ENCODE measurements at places on chromosomes 1 and 21. TPM values are rescaled to one million over a fixed set of nuclear protein-coding genes. Genes with fewer than 3 reads are reported as not detected.

The SNRNP40 gene
- 81.1 TPM for total RNA-seq

DNA sequence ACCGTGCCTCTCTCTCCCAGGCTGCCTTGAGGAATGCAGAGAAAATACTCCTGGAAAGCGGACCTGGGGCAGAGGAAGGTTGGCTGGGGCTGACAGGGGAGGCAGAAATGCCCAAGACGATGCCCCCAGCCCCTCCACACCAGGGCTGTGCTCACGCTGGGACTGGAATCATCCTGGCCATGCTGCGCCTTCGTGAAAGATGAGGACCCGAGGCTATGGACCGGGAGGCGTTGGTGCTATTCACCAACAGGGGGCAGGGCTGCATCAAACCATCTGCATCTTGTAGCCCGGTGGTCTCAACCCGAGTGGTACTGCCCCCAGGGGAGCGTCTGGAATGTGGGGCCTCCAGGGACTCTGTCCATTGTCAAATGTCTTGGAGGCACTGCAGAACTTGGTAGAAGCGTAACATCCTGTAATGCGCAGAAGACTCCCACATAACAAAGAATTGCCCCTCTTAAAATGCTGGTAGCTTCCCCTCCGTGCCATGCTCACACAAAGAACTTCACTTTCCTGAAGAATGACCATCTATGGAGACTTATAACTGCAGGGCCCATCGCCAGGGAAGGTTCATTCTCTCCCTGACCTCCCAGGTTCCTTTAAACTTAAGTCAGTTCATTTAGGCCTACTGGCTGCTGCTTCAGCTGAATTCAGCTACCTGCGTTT is 251.2 kb downstream of the RRAGC start:
- no peak overlapping the region for H3K4me3 ChIP-seq
- H3K4me1 ChIP-seq: no peaks in the 10 kb centered on the region
- no peaks in the 10 kb centered on the region for H3K36me3 ChIP-seq

The LRRC8C gene
- total RNA-seq: 25.4 TPM

- no peaks in the 10 kb centered on the region for H3K4me1 ChIP-seq
- no peaks in the 10 kb centered on the region for H3K36me3 ChIP-seq
- peaks cover 14% of the 10 kb centered on the region for H3K27me3 ChIP-seq
- peak overlapping the region; percentile 60 for H3K4me3 ChIP-seq
Observed at GRCh38 chr1:21397813-21398188, 42.1 kb upstream of the NBPF3 start.

DNA sequence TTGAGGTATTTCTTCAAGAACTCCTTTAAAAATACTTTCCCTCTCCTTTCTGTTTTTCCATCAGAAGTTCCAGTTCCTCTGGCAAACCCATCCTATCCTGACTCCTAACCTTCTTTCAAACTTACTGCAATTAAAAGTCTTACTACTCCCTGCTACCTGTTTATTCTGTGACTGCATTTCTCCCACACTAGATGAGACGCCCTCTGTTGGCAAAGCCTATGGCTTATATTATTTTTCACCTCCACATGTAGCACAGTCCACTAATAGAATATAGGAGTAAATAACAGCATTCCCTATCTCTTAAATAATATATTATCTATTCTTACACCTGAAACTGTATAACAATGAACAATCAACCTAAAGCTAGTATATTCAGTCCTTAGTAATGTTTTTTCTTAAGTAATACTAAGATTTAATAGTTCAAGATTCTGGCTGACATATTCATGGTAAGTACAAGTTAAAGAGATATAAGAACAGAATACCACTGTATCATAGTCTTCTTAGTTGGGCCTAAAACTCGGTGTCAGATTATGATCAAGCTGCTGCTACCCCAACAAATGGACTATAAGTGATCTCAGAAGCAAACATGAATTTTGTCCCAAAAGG is 54.8 kb downstream of the RAB3GAP2 start:
- H3K4me3 ChIP-seq: no peak overlapping the region
- H3K4me1 ChIP-seq: peaks cover 11% of the 10 kb centered on the region
- no peak overlapping the region for H3K27ac ChIP-seq
- H3K36me3 ChIP-seq: no peaks in the 10 kb centered on the region
- DNase-seq: no peak

The FCAMR gene
- not detected for total RNA-seq

DNA sequence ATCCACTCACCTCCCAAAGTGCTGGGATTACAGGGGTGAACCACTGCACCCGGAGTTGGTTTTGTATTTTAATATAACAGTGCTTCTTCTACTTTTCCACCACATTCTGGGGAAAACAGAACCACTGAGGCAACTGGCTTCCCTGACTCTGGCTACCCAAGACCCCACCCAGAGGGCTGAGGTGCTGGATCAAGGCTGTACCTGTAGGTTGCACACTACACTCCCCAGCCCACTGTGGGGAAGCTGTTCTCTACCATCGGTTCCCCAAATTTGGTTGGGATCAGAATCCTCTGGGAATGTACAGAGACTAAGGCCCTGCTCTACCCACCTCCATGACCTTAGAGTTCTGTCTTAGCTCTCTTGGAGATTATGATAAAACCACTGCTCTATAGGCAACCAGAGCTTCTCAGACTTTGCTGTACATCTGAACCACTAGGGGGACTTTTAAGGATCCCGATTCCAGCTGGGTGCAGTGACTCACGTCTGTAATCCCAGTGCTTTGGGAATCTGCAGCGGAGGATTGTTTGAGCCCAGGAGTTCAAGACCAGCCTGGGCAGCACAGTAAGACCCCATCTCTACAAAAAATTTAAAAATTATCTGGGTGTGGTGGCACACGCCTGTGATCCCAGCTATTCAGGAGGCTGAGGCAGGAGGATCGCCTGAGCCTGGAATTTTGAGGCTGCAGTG is 51.6 kb downstream of the GNG4 start:
- H3K27me3 ChIP-seq: no peaks in the 10 kb centered on the region
- no peak overlapping the region for H3K27ac ChIP-seq
- no peaks in the 10 kb centered on the region for H3K36me3 ChIP-seq

DNA sequence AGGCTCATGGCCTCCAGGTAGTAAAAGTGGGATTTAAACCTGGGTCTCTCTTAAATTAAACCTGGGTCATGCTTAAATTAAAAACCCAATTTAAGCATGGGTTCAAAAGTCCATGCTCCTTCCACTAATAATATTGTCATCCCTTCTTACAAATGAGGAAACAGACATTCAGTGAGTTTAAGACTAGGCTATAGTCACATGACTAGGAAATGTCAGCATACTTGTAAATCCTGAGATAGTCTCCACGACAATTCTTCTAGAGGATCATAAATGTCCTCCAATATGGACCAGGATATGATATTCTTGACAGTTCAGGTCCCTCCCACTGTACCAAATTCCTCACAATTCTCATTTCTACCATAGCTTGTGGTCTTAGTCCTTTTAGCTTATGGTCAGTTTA is 10.5 kb upstream of the IGFN1 start:
- H3K4me1 ChIP-seq: no peaks in the 10 kb centered on the region
- H3K36me3 ChIP-seq: no peaks in the 10 kb centered on the region
- H3K4me3 ChIP-seq: no peak overlapping the region
- no peak for DNase-seq

- H3K4me3 ChIP-seq: peak overlapping the region; percentile 35
- no peaks in the 10 kb centered on the region for H3K36me3 ChIP-seq
- DNase-seq: no peak
- peak overlapping the region; percentile 91 for H3K27ac ChIP-seq
Observed at GRCh38 chr1:185663332-185663731, 70.9 kb upstream of the HMCN1 start.

DNA sequence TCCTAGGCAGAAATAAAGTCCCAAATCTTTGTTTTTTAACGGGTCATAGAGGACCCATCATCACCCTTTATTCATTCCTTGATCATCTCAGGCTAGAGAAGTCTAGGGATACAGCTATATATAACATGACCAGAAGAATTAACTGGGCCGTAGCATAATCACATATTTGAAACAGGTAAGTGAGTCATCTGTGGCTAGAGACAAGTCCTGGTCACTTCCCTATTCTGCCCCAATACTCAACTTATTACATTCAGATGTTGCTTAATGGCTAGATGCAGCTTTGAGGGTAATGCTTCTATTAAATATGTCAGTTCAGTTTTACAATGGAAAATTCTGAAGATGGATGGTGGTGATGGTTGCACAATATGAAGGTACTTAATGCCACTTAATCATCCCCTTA is 47.0 kb downstream of the EXO1 start:
- no peak overlapping the region for H3K27ac ChIP-seq
- DNase-seq: no peak
- no peaks in the 10 kb centered on the region for H3K36me3 ChIP-seq
- H3K27me3 ChIP-seq: no peaks in the 10 kb centered on the region

GRCh38 chr1:116368241-116368640 is 4.8 kb upstream of the ATP1A1 start:
- H3K27ac ChIP-seq: no peak overlapping the region
- no peaks in the 10 kb centered on the region for H3K36me3 ChIP-seq
- H3K4me3 ChIP-seq: no peak overlapping the region
- peaks cover 13% of the 10 kb centered on the region for H3K4me1 ChIP-seq
- H3K27me3 ChIP-seq: no peaks in the 10 kb centered on the region

Data from natural killer cell treated with Interleukin-12 subunit alpha and Interleukin-12 subunit beta and Interleukin-15 and Interleukin-18, amount 100 ng/mL, for 72 hours (primary cell).